ENCODE measurements at places on chromosomes 11 and 22.
A peak's percentile ranks its signal among the peaks of the same experiment; 100 is the strongest.

- no peak for DNase-seq
Measured at GRCh38 chr11:28243061-28243460, 134.9 kb downstream of the METTL15 start.

GRCh38 chr11:57072640-57073039, 83.9 kb downstream of the OR5AK2 start:
- DNase-seq = peak; percentile 92

GRCh38 chr11:122486793-122487495, 168.6 kb upstream of the UBASH3B start:
- DNase-seq = peak; percentile 9

GRCh38 chr11:2808850-2809846, 76.4 kb downstream of the CDKN1C start:
- no peak for DNase-seq

DNA sequence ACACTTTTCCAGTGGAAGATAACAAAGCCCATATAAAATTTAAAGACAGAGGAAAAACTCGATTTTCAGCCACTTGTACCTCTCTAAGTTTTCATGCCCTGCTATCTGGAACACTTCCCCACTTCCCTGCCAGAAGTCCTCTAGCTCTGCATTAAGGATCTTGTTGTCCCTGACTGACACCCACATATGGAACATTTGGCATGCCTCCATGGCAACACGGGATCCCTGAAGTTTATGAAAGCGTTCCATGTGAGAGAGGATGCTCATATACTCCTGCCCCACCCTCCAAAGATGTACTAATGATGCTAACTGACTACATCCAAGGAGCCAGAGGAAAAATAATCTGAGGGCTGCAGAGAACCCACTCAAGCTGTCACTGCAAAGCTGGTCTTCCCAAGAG, 8.8 kb upstream of the C11orf91 start:
- no peak for DNase-seq

- no peak for DNase-seq
Measured at GRCh38 chr11:68735646-68736045, 15.7 kb downstream of the TESMIN start.

DNA sequence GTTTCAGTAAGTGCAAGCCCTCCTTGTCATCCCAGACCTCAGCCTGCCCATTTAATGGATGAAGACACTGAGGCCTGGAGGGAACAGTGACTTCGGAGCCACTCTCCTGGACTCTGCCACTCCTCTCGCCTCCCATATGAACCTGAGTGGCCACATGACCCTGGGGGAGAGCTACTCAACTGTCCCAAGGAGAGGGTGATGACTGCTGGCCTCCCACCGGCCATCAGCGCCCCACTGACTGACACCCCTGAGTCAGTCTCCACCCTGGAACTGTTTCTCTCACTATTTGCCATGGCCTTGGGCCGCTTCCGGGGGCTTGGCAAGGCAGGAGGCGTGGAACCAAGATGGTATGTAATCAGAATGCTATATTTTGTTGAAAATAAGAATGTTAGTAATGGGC, 17.1 kb downstream of the LRP5 start:
- DNase-seq = no peak

DNA sequence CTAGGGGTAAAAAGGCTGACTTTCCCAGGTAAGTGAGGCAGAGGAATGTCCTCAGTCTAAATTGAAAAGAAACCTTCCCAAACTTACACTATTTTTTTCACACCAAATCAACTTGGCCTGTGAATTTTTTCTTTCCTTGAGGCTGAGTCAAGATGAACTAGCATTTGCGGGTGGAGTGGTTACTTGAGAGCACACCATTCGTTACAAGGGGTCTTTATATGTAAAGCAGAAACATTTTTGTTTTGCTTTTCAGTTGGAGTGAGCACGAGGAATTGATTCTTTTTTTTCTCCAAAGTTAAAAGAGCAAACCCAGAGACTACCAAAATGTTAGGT, 36.4 kb downstream of the MAML2 start:
- DNase-seq = peak; percentile 69

GRCh38 chr11:122656631-122657101, 1.1 kb downstream of the UBASH3B start:
- DNase-seq = peak; percentile 62

DNA sequence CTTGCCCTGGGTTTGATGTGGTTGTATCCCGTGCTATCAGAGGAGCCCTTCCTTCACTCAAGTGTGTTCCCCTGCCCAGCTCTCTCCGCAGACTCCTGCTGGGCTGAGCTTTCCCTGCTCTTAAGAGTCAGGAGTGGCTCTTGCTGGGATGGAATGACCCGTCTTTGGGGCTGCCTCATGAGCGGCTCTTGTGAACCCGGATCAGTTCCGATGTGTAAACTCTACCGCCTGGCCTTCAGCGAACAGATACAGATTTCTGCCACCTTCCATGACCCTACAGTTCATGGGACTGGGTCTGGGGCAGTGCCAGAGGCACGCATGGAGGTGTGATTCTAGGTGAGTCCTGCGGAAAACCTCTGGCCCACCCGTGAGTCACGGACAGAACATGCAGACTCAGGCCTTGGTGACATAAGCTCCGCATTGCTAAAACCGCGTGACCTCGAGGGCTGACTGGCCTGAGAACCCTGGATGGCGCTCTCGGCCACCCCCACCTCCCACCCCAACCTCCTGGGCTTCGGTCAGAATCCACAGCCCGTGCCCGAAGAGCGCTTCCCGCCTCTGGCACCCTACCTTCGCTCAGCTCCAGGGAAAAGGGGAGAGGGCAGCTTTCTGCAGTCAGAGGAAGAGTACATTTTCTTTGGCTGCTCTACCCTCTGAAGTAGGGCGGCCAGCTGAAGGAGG, 1.3 kb upstream of the ZBTB16 start:
- no peak for DNase-seq

GRCh38 chr11:15883455-15883920, 472.9 kb downstream of the SOX6 start:
- no peak for DNase-seq

GRCh38 chr22:46136486-46137217, 13.7 kb upstream of the PPARA start:
- no peak for DNase-seq

DNA sequence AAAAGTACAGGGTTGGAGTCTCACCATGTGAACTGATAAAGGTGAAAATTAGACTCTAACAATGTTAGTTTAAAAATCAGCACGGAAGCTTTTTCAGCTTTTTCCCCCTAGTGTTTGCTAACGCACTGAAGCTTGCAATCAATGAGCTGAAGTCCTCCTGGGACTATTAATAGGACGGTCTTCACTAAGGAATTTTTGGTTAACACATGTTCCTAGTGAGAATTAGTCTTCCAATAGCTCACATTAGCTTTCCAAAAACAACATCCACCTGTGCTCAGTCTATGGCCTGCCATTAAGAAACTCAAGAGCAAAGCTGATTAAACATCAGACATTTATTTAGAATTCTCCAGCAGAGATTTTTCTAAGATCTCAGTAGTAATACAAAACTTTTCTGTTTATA, 26.7 kb upstream of the DDI1 start:
- no peak for DNase-seq

GRCh38 chr22:27983361-27983791, 64.3 kb upstream of the PITPNB start:
- no peak for DNase-seq

GRCh38 chr11:12196308-12196707, 85.9 kb downstream of the MICAL2 start:
- no peak for DNase-seq

DNA sequence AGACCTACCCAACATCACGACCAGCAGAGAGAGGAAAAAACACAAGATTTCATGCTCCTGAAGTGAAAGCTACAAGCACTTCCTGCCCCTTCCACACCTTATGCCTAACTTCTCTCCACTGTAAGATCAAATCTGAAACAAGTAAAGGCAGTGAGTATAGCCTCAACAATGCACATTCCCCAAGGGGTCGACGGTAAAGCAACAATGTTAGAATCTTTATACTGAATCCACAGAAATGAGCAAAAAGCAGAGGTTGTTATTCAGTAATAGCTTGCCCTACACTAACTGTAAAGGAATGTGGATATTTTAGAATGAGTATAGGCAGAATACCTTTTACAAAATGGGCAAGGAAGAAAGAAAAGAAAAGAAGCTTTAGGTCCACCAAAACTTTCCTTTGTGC, 15.6 kb downstream of the ARFGAP3 start:
- peak; percentile 69 for DNase-seq

GRCh38 chr11:71934213-71934612, 5.4 kb downstream of the RNF121 start:
- no peak for DNase-seq

GRCh38 chr22:38021206-38021605, 36.0 kb upstream of the PICK1 start:
- DNase-seq = no peak

DNA sequence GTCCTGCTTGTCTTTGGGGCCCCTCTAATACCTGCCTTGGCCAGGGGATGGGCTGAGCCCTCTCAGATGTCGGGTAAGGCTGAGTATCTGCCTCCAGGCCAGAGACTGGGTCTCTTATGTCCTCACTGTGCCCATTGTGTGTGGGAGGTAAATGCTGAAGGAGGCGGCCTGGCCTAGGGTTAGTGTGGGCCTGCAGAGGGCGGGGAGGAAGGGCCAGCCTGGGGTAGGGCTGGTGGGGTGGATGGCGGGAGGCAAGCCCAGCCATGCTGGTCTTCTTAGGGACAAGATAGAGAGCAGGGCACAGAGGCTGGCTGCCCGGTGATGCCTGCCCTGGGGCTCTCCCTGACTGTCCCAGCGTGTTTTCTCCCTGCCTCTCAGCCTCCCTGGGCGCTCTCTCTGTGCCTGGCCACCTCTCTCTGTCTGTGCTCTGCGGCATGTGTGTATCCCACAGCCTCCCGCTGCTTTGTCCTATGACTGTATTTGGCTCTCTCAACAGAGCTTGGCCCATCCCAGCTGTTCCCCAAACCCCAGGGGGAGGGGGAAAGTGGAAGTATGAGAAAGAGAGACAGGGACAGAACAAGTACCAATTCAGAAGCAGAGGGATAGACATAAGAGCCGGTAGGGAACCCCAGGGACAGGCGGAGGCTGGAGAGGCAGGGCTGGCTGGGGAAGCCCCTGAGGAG, 57.0 kb downstream of the PDE2A start:
- no peak for DNase-seq

DNA sequence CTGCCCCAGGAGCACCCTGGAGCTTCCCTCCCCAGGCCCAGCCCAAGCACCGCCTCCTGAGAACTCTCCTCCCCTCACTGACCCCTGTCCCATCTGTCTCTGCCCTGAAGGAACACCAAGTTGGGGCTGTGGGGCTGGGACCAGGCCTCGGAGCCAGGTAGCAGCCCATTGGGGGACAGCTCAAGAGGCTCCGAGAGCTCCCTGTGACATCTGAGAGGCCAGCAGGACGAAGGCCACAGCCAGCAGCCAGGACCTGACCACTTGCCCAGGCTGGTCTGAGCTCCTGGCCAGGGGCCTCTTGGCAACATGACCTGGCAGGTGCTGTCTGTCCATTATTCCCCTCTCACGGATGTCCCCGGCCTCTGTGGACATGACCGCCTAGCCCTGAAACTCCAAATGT, 33.7 kb downstream of the IGF2 start:
- no peak for DNase-seq

GRCh38 chr22:35229865-35230264, 27.4 kb upstream of the HMGXB4 start:
- DNase-seq = no peak

- peak; percentile 89 for DNase-seq
Measured at GRCh38 chr11:61602775-61603569, 22.1 kb upstream of the SYT7 start.

GRCh38 chr11:89535221-89535620, 44.0 kb upstream of the NOX4 start:
- DNase-seq = no peak

GRCh38 chr22:21101877-21102638, 56.3 kb downstream of the LRRC74B start:
- no peak for DNase-seq

DNA sequence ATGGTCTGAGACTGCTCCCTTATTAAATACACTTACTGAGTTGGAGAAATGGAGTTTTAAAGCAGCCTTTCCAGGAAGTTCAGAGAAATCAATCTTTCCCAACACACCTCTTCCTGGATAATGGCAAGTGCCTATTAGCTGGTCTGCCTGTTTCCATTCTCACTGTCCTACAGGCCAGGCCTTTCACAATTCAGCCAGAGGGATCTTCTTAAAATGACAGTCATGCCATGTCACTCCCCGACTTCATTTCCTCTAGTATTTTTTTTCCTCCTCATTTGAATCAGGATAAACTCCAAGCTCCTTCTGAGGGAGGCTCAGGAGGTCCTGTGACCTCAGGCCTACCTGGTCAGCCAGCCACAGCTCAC, 62.6 kb downstream of the FDX1 start:
- DNase-seq = no peak

DNA sequence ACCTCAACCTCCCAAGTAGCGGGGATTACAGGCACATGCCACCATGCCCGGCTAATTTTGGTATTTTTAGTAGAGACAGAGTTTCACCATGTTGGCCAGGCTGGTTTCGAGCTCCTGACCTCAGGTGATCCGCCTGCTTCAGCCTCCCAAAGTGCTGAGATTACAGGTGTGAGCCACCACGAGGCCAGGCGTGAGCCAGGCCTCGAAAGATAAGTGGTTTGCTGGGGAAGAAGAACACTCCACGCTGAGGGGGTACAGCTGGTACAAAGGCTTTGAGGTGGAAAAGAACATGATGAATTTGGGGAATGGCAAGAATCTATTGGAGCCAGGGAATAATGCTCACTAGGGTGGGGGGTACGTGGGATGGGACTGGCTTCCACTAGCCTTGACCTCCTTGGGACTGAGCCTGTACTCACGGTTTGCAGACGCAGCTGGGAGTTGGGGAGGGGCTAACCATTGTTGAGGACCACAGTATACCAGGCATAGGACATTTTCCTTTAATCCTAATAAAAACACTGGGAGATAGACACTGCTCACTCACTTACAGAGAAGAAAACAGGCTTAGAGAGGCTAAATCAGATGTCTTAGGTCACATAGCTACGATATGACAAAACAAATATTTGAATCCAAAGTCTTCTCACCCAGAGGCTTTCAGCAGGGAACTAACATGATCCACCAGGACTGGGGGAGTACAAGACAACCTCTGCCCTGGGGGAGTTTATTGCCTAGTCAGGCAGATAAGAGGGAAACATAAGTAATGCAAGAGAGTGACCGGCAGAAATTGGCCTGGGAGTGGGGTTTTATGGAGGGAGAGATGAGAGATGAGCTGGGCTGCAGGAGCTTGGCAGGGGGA, 4.9 kb downstream of the SLCO2B1 start:
- no peak for DNase-seq

DNA sequence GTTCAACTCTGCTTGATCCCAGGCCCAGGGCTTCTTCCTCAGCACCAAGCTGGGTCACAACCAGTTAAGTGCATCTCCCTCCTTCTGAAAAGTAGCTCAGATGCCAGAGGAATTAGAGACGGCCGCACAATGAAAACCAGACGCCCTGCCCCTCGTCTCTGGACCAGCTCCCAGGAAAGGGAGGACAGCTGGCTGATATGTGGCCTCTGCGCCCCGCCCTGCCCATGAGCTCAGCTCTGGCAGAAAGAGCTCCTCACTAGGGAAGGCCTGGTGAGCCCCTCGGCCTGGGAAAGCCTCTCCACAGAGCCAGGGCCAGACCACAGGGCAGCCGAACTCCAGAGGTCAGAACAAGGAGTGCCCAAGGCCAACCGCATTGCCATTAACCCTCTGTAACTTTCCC, 18.1 kb upstream of the SCGB1A1 start:
- no peak for DNase-seq
